ENCODE measurements at places on chromosomes 3 and 15. TPM values are rescaled to one million over a fixed set of nuclear protein-coding genes. Genes with fewer than 3 reads are reported as not detected.

Gene CCR9
- not detected for polyA plus RNA-seq

Gene TTC23
- 16.0 TPM for polyA plus RNA-seq

Gene SLC41A3
- 58.4 TPM for polyA plus RNA-seq

Gene LTK
- polyA plus RNA-seq: 12.1 TPM

Gene RAB7A
- 148 TPM for polyA plus RNA-seq

Gene PRTG
- polyA plus RNA-seq: 3.3 TPM

Gene PODXL2
- polyA plus RNA-seq: 4.7 TPM

Gene FES
- 24.1 TPM for polyA plus RNA-seq

Gene THSD4
- polyA plus RNA-seq: 35.2 TPM

Gene CACNA2D3
- polyA plus RNA-seq: 1.3 TPM

Gene CHRNA7
- polyA plus RNA-seq: 2.2 TPM

Gene ST8SIA2
- 14.6 TPM for polyA plus RNA-seq

Gene MAP1A
- polyA plus RNA-seq: 31.0 TPM

Gene TERC
- not detected for polyA plus RNA-seq

Gene TEX55
- not detected for polyA plus RNA-seq

Gene DOCK3
- 0.79 TPM for polyA plus RNA-seq

Gene SLC12A1
- polyA plus RNA-seq: 0.16 TPM

Gene CDAN1
- polyA plus RNA-seq: 12.7 TPM

Gene VEPH1
- polyA plus RNA-seq: 1.8 TPM

Gene CCDC14
- polyA plus RNA-seq: 63.7 TPM

Gene THBS1
- polyA plus RNA-seq: 87.9 TPM

Gene UCN2
- polyA plus RNA-seq: not detected

Gene FANCD2OS
- not detected for polyA plus RNA-seq

Gene ROBO2
- polyA plus RNA-seq: 3.3 TPM

Gene EFHB
- polyA plus RNA-seq: 0.69 TPM

Gene SUSD5
- 1.8 TPM for polyA plus RNA-seq

Gene ADCY5
- polyA plus RNA-seq: 4.3 TPM

Gene FAM43A
- polyA plus RNA-seq: 28.1 TPM

Gene DNAJA4
- polyA plus RNA-seq: 94.7 TPM

Gene MAP3K13
- polyA plus RNA-seq: 20.2 TPM

Gene NEIL1
- polyA plus RNA-seq: 7.0 TPM

Gene KBTBD12
- polyA plus RNA-seq: 17.0 TPM
